SK-N-SH treated with all-trans-retinoic acid at 6 μM for 48 hours (cell line): ENCODE measurements at places on chromosomes 13 and 19.

DNA sequence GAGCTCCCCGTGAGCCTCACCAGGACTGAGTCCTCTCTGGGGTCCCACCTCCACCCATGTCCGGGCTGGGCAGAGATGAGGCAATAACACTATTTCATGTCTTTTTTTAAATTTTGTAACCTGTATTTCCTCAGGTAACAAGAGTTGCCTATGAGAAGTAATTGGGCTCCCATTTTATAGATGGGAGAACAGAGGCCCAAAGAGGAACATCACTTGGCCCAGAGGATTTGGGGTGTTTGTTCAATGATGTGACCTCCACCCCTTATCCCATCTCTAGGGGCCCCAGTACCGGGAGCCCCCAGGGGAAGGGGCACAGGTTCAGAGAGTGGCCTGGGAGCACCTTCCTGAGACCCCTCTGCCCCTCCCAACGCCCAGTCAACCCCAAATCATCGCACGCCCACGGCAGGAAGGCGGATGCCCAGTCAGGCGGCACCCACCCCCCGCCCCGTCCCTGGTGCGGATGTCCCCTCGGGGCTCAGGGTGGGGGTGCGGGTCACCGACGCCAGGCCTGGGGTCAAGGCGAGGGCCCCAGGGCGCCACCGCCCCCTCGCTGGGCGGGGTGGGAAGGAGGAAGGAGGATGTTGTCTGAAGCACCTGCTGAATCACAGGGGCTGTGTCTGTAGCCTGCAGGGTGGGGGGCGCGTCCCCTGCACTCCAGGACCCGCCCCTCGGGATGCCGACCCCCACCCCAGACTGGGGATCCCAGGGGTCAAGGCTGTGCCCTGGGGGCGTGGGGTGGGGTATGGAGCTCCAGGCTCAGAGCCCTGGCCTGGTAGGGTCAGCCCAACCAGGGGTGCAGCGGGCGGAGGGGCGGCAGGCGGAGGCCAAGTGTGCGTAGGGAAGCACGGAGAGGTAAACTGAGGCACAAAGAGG lies 9.0 kb upstream of the CIRBP start:
- ATAC-seq = peak; percentile 21

- ATAC-seq = no peak
Measured at GRCh38 chr19:11735375-11735774, 3.4 kb downstream of the ZNF823 start.

DNA sequence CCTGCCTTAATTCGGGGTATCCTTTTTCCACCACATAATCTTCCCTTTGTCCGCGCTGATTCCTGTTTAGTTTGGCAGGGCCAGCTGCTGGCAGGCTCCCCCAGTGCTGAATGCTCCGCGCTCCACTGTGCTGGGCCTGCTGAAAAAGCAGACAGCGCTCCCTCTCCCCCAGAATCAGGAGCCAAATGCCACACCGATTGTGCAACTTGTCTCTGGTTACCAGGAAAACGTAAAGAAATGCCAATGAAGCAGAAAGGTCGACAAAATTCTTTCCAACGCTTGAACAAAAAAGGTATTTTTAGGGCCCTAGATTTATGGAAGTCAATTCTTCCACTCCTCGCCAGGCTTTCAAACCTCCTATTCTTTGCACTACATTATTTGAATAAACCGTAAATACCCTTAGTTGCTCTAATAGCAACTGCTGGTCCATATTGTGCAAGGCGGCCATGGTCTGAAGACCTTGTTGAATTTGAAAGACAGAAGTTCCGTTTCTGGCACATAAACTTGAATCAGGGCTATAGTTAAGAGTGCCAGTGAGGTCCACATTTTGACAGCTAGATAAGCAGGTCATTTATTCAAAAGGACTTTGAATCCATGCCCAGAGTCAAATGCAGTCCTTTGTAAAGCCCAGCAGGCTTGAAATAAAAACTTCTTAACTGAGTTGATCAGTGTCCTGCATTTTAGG lies 206.7 kb upstream of the RFC3 start:
- no peak for ATAC-seq

- ATAC-seq = peak; percentile 68
Measured at GRCh38 chr13:98173431-98174152, 3.5 kb downstream of the RNF113B start.

DNA sequence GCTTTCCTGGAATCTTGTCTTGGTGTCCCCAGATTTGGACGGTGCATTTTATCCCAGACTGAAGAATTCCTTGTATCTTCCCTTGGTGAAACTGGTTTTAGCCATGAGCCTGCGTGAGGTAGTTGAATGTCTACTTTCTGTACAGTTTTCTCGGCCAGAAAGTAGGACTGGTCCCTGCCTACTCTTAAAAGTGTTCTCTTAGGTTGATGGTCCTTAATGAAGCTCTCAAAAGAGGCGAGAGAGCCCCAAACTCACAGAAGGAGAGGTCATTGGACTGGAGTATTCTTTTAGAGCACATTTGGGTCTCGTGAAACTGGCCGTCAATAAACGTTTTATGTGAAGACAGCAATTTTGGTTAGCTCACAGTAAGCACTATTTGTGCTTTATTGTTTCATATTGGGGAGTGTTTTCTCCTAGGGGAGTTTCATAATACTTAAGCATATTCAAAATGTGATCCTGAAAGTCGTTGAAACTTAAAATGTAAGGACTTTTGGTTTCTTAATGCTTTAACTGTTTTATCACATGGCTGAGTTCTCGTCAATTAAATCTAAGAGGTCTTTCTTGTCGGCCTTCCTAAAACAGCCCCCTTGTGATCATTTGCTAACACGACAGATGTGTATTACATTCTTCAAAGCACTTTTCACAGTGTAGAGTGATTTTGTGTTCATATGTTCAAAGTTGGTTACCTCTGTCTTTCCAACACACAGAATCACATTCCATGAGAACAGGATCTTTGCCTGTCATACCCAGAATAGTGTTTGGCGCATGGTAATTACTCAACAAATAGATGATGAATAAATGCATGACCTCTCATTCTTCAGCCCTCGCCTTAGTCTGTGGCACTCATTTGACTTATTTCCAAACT lies 889 bp downstream of the GTF2F2 start:
- ATAC-seq = peak; percentile 10; the same call in 2 of the 3 replicates

DNA sequence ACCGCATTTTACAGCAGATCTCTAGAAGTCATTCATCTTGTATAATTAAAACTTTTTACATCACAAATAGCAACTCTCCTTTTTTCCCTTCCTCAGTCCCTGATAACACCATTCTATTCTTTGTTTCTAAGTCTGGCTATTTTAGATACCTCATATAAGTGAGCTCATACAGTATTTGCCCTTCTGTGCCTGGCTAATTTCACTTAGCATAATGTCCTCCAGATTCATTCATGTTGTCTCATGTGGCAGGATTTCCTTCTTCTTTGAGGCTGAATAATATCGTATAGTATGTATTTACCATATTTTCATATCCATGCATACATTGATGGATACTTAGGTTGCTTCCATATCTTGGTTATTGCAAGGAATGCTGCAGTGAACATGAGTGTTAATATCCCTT lies 362.0 kb downstream of the RFC3 start:
- ATAC-seq = no peak; the same call in 2 of the 3 replicates

DNA sequence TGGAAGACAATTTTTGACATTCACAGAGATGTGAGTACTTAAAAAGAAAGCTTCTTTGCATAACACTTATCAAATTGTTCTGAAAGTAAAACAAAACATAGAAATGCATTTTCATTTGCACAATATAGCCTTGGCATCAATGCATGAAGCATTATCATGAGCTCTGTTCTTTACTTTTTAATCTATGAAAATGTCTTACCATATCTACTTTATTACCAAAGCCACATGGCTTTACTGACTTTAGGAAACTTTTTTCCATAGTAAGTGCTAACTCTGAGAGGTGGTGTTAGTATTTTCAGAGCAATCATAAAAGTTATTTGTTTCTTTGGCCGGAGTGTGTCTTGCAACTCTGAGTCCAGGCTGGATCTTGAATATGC lies 10.5 kb downstream of the TNFRSF19 start:
- no peak for ATAC-seq

DNA sequence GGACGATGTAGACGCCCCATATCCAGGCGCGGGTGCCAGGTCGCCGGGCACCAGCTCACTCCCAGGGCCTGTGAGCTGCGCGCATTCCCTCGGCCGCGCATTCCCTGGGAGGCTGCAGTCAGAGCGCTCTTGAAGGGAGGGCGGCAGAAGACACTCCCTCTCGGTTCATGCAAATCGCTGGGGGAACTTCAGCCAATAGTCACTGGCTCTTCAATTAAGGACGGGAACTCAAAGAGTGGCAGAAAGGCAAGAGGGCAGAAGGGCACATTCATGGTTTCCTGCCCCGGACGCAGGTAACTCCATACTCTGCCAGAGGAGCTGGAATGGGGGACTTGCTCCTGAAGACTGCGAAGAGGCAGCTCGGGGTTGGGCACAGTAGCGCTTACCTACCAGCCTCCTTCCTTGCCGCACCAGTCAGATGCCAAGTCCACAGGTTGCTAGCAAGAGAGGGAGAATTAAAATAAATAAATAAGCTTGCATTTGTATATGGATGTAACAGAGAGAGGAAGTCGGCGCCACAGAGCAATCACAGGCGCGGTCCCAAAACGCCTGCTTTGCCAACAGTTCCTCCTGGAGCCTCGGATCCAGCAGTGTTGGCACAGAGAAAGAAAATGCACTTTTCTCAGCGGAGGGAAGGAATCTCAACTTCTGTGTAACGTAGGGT lies 459 bp downstream of the PCDH20 start:
- peak; percentile 93 for ATAC-seq

DNA sequence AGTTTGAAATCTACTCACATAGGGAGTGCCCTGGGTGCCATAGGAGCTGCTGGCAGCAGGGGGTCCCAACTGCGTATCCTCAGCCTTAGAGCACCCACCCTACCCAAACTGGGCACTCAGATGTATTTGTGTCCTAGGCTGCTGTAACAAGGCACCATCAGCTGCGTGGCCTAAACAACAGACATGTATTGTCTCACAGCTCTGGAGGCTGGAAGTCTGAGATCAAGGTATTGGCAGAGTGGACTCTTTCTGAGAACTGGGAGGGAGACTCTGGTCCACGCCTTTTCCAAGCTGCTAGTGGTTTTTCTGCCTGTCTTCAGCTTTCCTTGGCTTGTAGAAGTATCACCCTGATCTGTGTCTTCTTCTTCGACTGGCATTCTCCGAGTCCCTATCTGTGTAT lies 83.6 kb downstream of the FGF14 start:
- no peak; the same call in 2 of the 3 replicates for ATAC-seq

DNA sequence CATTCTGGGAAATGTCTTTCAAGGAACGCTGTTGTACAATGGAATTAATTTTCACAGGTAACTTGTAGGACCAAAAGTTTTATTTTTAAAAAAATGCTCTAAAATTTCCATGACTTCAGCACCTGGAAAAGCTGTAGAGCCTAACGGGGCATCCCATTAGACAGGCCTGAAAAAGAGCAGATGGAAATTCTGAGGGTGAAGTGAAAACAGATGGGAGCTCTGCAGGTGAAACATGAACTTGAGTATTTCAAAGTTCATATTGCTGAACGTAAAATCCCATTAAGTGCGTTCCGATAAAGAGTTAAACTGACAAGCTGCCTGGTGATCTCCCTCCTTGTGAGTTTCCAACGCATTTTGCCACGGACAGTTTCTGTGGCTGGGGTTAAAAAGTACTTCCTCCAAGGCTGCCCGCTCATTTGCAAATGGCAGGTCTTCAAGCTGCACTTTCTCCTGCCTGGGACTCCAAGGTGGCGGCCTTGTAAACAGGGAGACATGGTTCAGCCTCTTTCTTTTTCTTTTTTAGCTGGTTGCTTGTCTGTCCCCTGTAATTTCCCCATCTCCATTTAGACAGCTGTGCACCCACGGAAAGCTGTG lies 450.4 kb downstream of the FGF9 start:
- ATAC-seq = no peak

DNA sequence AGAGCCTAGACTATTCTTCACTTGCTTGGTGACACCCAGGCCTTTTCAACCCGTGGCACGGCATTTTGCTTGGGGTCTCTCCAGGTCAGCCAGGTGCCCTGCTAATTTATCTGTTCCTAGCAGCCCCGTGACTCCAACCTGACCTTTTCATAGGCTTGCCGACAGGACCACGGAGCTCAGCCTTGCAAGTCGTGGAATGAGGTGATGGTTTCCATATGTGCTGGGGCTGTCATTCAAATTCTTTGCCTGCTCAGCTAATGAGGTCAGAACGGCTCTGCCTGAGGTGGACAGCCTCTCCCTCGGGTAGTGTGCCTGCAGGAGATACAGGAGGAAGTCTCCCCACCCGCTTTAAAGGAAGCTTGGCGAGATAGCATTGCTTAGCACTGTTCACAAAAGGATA lies 61.0 kb downstream of the SHISA2 start:
- ATAC-seq = no peak

DNA sequence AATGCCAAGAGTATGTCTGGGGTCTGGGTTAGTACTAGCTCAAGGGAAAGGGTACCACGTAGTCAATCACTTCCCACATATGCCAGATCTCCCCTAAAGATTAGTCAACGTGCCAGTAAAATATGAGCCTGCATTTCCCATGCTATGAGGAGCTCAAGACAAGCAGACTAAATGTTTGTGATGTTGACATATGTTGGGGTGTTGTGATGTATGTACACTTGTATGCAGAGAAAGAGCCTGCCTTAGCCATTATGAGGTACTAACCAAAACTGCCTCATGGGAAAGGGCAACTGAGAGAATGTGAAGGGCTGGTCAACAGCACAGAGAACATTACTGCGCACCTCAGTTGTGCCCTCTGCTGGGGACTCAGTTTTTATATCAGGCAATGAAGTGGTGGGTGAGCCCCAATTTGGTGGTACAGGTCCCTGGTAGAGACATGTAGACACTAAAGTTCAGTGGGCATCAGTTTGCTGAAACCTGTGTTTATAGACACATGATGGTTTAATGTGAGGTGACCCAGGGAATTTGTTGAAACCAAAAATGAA lies 287.0 kb downstream of the DCT start:
- ATAC-seq = peak; percentile 73

GRCh38 chr13:56134524-56134923 lies 1006.2 kb upstream of the PRR20A start:
- no peak for ATAC-seq

- no peak for ATAC-seq
Measured at GRCh38 chr19:34308381-34309367, 54.3 kb downstream of the GARRE1 start.

GRCh38 chr19:3506384-3507340 lies 551 bp downstream of the FZR1 start:
- peak; percentile 38 for ATAC-seq

- ATAC-seq = no peak
Measured at GRCh38 chr13:110057052-110057451, 249.9 kb downstream of the COL4A1 start.

GRCh38 chr13:31885994-31886393 lies 145.6 kb upstream of the FRY start:
- ATAC-seq = peak; percentile 47; the same call in 2 of the 3 replicates

- ATAC-seq = no peak
Measured at GRCh38 chr19:4897146-4897545, 5.5 kb downstream of the ARRDC5 start.

DNA sequence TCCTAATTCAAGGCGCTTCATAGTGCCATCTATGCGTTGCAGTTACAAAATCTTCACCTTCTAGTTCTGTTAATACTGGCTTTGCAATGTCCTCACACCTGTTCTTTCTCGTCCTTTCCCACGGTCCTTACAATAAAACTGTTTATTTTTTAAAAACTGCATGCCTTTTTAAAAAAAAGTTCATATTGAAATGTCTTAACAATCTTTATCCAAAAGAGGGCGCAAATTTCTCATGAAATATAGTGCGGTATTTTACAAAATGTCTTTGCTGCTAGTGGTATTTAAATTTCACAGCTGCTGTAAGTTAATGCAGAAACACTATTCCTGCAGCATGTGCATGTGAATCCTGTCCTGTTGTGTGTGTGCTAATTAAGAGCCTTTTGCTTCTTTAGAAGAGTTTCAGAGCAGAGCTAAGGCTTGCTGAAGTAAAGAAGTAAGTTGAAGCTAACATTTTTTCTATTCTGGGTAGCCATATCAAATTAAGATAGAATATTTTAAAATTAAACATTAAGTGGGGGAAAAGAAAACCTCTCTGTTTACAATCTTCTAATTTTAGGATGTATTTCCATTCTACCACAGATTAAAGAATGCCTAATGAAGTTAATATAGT lies 15.8 kb upstream of the CLDN10 start:
- peak; percentile 44; the same call in 2 of the 3 replicates for ATAC-seq
